Progenitor cell of endocrine pancreas (in vitro differentiated cells): ENCODE measurements at places on chromosomes 7 and 10. TPM values are rescaled to one million over a fixed set of nuclear protein-coding genes. Genes with fewer than 3 reads are reported as not detected.
A peak's percentile ranks its signal among the peaks of the same experiment; 100 is the strongest.

DNA sequence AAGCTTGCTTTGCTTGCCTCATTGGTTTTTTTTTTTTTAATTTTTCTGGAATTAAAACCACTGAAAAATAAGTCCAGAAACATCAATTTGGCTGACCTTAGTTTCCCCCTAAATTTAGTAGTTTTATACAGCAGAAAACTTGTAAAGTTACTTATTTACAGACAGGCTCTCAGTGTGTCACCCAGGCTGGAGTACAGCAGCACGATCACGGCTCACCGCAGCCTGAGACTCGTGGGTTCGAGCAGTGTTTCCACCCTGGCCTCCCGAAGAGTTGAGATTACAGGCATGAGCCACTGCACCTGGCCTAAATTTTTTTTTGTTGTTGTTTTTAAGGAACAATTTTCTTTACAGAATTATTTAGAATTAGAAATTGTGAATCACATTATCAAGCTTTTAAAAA is 250.5 kb downstream of the SDK1 start:
- no peak for DNase-seq

DNA sequence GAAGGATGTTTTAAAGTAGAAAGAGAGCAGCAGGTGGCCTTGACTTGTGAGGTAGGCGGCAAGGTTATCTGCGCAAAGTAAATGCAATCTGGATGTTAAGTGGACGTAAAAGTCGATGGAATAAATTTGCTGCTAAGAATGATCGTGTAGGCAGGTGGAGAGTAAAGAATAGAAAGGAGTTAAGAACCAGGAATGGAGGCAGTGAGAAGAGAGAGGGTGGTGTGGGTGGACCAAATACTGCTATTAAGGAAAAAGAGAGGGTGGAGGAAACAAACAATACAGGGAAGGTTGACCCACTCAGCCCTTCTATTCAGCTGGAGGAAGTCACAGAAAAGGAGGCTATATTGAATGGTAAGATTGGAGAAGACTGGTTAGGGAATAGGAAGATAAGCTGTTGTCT is 1.9 kb upstream of the CUL1 start:
- no peak for DNase-seq

GRCh38 chr7:143407287-143408251 is 1.1 kb downstream of the EPHA1 start:
- no peak for DNase-seq

Gene MRLN
- not detected in 2 replicates for total RNA-seq

DNA sequence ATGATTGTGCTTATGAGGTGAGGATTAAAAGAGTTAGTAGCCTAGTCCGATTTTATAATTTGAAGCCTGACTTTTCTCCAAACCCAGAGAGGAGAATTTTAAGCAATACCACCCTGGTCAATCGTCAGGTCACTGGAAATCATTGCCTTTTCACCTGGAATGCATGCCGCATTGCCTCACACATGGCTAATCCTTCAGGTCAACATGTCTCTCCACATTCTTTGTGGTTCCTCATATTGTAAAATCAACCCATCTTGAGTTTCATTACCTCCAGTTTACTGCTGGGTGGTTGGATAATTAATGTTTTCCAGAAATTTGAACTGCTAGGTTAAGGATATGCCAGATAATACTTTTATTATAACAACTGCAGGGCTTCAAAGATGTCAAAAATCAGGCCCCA is 55.6 kb upstream of the SEMA3E start:
- no peak for DNase-seq

Gene KAZALD1
- 1.3 and 2.0 TPM in 2 replicates for total RNA-seq

GRCh38 chr10:3559527-3559926 is 225.5 kb downstream of the KLF6 start:
- no peak for DNase-seq

GRCh38 chr7:33698041-33698440 is 207.3 kb upstream of the BMPER start:
- DNase-seq: no peak

Gene CHCHD2
- 137 TPM in 2 replicates for total RNA-seq

GRCh38 chr7:50614721-50615518 is 49.7 kb upstream of the DDC start:
- no peak for DNase-seq

DNA sequence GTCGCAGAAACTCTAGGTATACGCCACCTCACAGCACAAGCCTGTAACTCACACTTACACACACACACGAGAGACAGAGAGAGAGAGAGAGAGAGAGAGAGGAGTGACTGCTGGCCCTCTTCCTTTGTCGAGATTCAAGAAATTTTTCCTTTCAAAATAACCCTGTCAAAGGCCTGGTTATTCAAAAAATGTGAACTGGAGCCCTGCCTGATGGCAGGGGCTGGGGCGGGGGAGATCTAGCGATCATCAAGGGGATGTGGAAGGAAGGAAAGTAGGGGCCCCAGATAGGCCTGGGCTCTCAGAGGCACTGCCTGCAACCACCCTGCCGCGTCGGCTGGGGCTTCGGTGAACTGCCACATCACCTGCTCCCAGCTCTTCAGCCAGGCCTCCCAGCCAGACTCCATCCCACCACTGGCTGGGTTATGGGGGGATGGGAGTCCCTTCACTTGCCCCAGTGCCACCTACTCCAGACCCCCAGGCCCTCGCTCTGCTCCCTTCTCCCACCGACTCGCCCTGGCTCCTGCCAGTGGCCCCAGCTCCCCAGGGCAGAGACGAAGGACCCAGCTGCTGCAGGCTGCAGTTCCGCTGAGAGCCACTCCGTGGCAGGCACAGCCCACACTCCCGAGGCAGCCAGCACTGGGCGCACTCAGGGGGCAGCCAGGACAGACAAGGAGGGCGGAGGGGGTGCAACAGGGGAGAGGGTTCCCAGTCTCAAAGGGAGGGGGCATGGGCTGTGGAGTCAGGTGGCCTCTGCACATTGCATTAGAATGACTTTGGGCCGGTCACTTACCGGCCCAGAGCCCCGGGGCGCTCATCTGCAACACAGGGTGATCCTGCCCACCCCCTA is 15.3 kb downstream of the KCNH2 start:
- peak; percentile 33 for DNase-seq

Gene RBM33
- 79.4 and 80.1 TPM in 2 replicates for total RNA-seq

GRCh38 chr10:68086910-68087684 is 12.0 kb upstream of the HERC4 start:
- DNase-seq: no peak

Gene CDNF
- 1.3 and 2.3 TPM in 2 replicates for total RNA-seq

- no peak for DNase-seq
Observed at GRCh38 chr7:108307595-108307994, 148.6 kb downstream of the NRCAM start.

- no peak for DNase-seq
Observed at GRCh38 chr10:88805361-88805760, 2.8 kb downstream of the LIPM start.

Gene CHST12
- total RNA-seq: 16.7 and 17.0 TPM in 2 replicates

Gene RAB19
- 12.2 and 14.0 TPM in 2 replicates for total RNA-seq

Gene EXOC6
- 20.6 and 21.7 TPM in 2 replicates for total RNA-seq

Gene GPR26
- not detected in 2 replicates for total RNA-seq

GRCh38 chr7:78082556-78082955 is 284.0 kb downstream of the PHTF2 start:
- no peak for DNase-seq

- no peak for DNase-seq
Observed at GRCh38 chr7:51950813-51951212, 634.2 kb upstream of the COBL start.

Gene HPSE2
- 0.10 TPM in 1 of 2 replicates, not detected in the other for total RNA-seq

- no peak for DNase-seq
Observed at GRCh38 chr10:110212119-110213006, 5.0 kb downstream of the MXI1 start.

DNA sequence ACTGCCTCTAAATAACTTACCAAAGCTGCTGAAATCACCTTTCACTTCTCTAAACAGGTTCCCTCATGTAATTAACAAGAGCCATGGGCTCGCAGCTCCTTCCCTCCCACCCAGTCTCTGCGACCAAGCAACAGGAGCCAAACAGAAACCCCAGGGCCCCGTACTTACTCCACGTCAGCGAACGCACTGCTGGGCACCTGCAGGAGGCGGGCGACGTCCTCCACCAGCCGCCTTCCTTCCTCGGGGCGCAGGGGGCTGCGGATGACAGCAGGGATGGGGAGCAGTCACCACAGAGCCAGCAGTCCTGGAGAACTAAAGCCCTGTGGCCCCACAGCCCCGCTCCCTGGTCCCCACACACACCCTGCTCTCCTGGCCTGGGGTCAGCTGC is 477.0 kb downstream of the PTPRN2 start:
- no peak for DNase-seq

DNA sequence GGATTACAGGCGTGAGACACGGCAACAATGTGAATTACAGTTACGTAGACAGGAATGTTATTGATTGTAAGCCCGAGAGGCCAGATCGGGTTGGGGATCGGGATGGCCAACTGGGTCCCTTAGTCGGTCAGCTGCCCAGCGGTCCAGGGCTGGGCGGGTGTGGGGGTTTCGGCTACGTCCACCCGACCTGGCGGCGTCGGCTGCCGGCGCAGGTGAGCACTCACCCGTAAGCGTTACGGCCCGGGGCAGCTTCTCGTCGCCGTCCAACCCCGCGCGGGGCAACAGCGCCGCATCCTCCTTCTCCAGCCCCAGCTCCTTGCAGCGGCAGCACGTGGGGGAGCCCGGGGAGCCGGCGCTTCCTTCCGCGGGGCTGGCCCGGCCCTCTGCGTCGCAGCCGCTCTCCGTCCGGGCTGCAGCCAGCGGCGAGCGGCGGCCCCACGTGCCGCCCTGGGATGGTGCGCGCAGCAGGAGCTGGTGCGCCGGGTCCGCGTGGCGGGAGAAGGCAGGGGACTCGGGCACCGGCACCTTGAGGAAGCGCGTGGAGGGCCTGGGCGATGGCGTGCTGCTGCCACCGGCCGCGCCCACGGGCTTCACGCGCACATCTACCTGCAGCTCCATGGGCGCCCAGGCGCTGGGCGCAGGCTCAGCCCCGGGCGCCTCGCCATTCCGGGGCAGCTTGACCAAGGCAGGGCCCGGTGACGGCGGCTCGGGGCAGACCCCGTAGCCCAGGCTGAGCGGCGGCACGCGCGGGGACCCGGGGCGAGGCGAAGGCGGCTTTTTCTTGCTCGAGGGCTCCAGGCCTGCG is 609 bp downstream of the KLRG2 start:
- peak; percentile 24 for DNase-seq
